Astrocyte of the cerebellum (primary cell): ENCODE measurements at places on chromosomes 6 and 20.

- DNase-seq, result peak; percentile 46
Observed at GRCh38 chr20:45354423-45355208, 6.4 kb upstream of the SDC4 start.

DNA sequence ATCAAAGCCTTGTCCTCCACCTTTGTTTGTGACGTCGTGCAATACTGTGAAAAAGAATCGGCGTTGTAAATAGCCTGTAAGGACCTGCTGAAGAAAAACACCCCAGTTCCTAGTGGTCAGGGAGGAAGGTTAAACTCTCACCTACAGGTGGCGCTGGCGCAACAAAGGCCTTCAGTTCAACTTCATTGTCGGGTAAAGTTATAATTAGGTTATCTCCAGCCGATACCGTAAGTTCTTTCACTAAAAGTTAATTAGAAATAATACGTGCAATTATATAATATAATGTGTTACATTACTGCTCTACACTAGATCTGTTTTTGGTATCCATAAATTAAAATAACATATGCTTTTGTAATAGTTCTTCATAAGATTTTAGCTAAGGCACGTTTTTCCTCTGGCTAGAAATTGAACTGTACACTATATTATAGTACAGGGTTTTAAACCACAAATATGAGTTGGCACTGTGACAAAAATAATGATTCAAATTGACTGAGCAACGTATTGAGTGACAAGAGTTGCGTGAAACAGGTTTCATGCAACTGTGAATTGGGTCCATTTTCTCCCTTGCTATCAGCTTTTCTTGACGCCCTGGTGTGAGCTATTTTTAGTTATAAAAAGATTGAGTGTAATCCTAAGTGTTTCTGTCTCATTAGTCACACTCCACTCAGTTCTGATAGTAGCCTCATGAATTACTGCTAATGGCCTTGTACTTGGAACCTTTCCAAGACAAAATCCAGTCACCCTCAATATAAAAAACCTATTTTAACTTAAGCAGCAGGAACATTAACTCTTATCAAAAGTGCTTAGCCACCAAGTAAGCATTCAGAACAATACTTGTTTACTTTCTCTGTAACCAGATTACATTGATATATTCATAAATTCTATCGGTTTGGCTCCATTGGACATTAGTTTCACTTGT is 62.3 kb downstream of the KIAA0319 start:
- DNase-seq, result no peak

- DNase-seq, result no peak
Observed at GRCh38 chr6:158611039-158611438, 33.5 kb downstream of the DYNLT1 start.

DNA sequence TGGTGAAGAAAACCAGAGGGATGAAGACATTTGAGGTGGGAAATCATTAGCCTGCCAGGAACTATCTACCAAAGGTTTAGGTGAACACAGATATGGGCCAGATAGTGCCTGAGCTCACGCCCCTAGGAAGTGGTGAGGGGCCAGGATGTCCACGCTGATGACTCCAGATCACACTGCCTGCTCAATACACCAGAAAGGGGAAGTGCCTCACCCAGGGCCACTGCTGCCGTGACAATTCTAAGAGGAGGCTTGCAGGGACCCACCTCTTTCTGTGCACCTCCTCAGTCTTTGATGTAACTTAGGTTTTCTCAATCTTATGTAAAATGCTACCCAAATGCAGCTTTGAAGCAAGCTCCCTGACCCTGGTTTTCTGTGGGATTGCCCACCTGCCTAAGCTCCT is 5.4 kb upstream of the RAB44 start:
- DNase-seq, result no peak

DNA sequence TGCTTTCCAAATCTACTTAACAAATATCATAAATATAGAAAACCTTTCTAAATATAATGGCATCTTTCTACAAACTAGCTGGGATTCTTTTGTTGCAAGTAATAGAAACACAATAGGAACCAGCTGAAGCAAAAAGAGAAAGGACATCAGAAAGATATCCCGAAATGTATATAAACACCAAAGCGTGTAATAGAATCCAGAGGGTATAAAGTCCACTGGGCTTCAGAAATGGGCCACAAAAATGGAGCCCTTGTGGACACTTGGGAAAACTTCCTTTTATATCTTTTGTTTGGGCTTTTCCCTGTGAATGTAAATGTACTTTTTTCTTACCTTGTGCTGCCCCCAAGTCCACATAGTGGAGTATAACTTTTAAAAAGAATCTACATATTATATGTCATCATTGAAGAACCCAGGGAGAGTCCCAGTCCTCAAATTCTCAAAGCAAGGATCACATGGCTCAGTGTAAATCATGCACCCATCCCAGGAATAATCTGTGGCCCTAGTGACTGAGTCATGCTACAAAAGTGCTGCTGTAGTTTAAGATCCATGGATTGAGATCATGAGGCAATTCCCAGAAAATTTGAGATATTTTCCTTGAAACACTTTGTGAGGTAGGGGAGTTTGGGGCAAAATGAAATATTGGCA is 457.0 kb downstream of the EPM2A start:
- no peak for DNase-seq

GRCh38 chr6:29737707-29738630 is 14.7 kb downstream of the HLA-F start:
- DNase-seq, result peak; percentile 23

DNA sequence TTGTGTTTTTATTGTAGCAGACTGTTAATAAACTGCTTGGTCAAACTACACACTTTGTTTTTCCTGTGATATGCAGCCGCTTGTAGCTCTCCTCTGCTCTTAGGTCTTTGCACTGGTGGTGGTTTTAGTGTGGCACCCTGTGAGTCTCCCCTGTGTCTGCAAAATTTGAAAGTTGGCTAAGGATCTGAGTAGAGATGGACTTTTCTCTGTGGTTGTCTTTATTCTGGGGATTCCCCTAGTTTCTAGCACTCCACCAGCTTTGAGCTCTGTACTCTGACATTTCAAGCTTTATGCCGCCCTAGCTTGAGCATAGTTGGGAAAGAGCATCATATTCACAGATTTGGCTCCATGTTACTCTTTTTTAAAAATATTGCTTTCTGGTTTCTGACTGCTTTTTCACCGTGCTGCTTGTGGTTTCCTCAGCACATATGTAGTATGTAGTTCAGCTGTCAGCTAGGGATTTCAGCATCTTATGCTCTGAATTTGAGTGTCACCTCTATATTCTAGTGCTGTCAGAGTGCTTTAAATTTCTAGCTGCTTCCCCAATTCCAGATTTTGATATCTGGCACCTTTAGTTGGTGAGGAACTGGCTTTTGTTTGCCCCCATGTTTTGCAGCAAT is 25.4 kb downstream of the CDYL start:
- DNase-seq, result no peak

DNA sequence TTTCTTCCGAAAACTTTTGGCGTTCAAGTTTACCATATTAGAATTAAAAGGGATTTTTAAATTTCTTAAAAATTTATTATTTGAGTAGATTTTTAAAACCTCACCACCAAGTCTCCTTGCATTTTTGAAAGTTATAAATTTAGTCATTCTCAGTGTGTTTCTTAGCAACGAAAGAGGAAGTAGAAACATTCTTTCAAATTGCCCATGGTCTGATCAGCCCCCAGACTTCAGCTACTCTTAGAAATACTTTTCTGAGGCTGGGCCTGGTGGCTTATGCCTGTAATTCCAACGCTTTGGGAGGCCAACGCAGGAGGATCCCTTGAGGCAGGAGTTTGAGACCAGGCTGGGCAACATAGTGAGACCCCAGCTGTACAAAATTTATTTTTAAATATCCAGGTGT is 15.1 kb upstream of the RTF2 start:
- no peak for DNase-seq

DNA sequence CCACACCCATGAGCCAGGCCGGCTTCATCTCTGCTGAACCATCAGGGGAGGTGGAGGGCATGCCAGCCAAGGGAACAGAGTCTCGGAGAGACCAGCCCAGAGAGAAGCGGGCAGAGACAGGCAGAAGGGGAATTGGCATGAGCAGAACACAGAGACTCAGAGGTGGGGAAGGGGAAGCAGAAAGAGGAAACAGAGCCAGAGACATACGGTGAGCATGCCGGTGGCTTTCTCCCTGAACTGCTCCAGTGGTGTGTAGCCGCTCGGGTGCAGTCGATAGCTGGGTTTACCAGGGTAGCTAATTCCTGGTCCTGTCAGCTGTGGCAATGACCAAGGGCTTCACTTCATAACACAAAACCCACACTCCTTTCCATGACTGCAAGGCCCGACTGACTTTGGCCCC is 83.6 kb upstream of the CCDC167 start:
- DNase-seq, result no peak

DNA sequence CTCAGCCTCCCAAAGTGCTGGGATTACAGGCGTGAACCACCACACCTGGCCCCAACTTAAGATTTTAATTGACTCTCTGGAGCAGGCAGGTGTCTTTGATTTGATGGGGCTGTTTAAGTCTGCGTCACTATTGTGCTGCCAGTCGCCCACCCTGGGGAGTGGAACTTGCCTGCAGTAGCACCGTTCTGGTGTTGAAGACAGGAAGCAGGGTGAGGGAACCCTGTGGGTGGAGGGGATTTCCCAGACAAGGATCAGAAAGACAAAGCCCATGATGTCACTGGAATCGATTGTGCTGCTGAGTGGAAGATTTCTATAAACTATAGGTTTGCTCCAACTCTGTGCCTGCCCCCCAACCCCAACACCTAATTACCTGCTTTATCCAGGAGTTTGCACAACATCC is 11.0 kb downstream of the ALDH8A1 start:
- DNase-seq, result no peak

DNA sequence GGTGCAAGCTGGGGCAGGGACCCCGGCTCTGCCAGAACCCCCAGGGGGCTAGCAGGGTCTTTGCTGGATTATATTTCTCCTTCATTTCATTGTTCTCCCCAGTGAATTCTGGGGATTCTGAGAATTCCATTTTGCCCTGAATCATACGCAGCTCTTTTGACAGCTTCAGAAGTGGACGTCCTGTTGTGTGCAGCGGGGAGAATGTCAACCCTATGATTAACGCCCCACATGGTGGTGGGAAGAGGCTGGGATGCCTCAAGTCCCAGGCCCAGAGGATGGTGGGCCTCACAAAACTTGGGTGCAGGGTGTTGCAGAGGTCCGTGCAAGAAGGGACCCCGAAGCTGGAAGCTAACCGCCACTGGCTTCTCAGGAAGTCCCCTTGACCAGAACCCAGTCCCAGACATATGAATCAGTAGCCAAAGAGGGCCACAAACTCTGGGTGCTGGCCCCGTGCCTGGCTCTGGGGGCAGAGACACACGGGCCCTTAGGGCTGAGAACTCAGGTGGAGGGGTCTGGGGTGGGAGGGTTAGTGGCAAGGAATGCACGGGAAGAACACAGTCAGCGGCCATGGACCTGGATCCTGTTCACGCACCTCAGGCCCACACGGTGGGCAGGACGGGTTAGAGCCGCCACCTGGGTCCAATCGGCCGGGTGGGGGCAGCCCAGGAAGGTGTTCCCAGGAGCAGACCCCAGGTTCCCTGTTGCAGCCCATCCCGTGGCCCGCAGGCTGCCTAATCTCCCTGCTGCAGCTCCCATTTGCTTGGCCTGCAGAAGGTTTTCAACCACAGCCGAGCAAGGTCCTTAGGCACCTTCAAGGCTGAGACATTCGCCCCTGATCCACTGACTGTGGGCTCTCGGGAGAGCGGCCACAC is 51.2 kb downstream of the YTHDF1 start:
- no peak for DNase-seq

DNA sequence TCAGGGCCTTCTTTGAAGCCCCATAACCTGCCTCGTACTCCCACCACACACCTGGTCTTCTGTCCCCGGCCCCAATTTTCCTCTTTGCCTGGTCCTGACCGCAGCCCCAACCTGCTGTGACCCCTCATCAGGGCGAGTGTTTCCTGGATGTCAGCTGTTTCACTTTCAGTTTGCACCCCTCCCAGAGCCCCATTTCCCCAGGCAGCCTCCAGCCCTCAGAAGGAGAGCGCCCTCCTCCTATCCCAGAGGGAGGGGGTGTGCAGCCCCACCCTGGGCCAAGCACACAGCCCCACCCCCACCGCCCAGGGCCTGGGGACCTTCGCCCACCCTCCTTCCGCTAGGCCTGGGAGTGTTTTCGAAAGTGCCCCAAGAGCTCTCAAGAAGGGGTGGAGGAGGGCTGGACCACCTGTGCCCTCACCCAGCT is 1.5 kb downstream of the BAK1 start:
- DNase-seq, result no peak

DNA sequence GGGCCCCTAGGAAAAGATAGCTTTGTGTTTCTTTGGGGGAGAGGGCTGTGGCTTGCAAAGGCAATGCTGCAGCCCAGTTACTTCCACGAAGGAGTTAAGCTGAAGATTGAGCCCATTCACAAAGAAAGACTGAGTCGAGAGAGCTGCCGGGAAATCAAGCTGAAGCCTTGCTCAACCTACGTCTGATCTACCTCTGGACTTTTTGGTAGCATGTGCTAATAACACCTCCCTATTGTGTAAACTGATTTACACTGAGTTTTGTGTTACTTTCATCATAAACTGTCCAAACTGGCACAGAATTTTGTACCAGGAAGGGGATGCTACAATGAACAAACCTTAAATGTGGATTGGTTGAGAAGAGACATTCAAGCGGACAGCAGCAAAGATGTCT is 23.5 kb downstream of the BANF2 start:
- DNase-seq, result no peak

DNA sequence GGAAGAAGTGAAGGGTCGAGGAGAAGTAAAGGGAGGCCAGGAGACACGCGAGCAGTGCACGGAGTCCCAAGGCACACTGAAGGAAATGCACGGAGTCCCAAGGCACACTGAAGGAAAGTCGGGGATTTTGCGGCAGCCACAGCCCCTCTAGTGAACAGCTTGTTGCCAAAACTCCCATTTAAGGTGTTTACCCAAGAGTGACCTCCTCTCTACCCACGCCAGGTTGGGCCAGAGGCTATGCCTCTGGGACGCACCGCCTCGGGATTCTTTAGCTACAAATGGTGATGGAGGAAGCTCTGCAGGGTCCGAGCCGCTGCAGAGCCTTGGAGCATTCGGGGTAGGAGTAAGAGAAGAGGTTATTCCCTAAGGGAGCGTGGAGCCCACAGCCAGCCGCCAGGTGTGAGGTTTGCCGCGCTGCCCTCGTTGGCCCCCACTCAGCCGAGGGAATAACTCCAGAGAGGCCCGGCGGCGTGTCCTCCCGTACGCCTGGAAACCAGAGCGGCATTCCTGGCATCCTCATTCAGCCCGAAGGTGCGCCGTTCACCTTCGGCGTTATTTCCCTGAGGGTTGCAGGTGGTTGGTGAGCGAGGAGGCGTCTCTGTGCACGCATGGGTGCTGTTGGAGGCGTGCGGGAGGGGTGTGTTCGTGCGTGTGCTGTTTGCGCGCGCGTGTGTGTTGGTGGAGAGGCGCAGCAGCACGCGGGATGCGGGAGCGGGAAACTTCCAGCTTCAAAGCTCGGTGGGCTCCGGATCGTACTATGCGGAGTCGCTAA is 3.4 kb upstream of the MAFB start:
- DNase-seq, result no peak

DNA sequence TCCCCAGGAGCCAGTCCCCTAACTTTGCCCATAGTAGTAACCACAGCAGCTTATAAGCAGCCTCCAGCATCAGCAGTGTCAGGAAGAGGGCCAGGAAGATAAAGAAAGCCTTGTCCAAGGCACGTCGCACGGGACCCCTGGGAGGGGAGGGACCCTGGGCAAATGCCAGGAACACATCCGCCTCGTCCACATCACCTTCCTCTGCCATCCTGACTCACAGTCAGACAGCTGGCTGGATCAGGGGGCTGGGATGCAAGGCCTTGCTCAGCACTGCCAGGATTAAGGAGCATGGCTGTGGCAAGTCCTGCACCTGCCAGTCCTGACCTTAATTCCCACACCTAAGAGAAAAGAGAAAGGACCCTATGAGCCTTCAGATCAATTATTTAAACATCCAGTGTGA is 11.5 kb upstream of the ZBTB22 start:
- no peak for DNase-seq

GRCh38 chr6:114586298-114586697 is 243.5 kb upstream of the HS3ST5 start:
- DNase-seq, result no peak
